ENCODE measurements at places on chromosomes 16 and 17. TPM values are rescaled to one million over a fixed set of nuclear protein-coding genes. Genes with fewer than 3 reads are reported as not detected.

Gene PIK3R5
- 1.0 TPM for polyA plus RNA-seq

Gene DNAH9
- 2.1 TPM for polyA plus RNA-seq

Gene GAST
- not detected for polyA plus RNA-seq

Gene BMERB1
- 47.9 TPM for polyA plus RNA-seq

Gene ZNF385C
- 7.3 TPM for polyA plus RNA-seq

Gene RNF43
- polyA plus RNA-seq = 0.78 TPM

Gene TP53TG3D
- 0.65 TPM for polyA plus RNA-seq

Gene RUNDC3A
- 1.5 TPM for polyA plus RNA-seq

Gene CKLF
- polyA plus RNA-seq = 44.3 TPM

Gene LRRC46
- 3.3 TPM for polyA plus RNA-seq

Gene NPIPB12
- polyA plus RNA-seq = 14.5 TPM

Gene CACNG1
- polyA plus RNA-seq = not detected

Gene HS3ST6
- polyA plus RNA-seq = 0.27 TPM
